Type B pancreatic cell (in vitro differentiated cells): ENCODE measurements at places on chromosomes 4 and X. TPM values are rescaled to one million over a fixed set of nuclear protein-coding genes. Genes with fewer than 3 reads are reported as not detected.

- H3K27ac ChIP-seq: no peak overlapping the region
- no peak for DNase-seq
- no peaks in the 10 kb centered on the region for H3K36me3 ChIP-seq
Measured at GRCh38 chr4:11297627-11298026, 131.1 kb downstream of the HS3ST1 start.

SMPX gene
- total RNA-seq: 0.95 and 2.8 TPM in 2 replicates

PABPC4L gene
- total RNA-seq: 2.0 and 6.0 TPM in 2 replicates

DNA sequence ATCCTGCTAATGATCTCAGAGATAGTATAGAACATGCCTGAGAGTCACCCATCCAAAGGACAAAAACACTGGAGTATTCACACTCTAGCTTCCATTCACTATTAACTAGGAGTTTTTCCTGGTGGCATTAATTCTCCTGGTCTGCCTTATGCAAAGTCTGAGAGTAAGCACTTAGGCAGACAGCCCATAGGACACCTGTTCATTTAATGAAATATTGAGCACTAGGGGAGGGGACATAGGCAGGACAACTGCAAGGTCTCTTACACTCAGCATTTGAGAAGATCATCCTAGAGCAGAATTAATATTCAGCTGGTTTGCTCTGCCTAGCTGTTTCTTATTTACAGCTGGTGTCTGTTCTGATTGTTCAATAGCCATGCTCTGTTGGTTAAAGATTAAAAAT is 508.5 kb downstream of the CENPC start:
- no peak for DNase-seq
- H3K36me3 ChIP-seq: no peaks in the 10 kb centered on the region
- no peak overlapping the region for H3K4me3 ChIP-seq
- H3K4me1 ChIP-seq: no peaks in the 10 kb centered on the region
- no peaks in the 10 kb centered on the region for H3K27me3 ChIP-seq

RBM47 gene
- 53.5 and 97.1 TPM in 2 replicates for total RNA-seq
